ENCODE measurements at places on chromosomes 13 and 19.

GRCh38 chr13:31686670-31687425 lies 52.5 kb upstream of the RXFP2 start:
- no peak for DNase-seq

- DNase-seq: no peak
Measured at GRCh38 chr13:66212511-66212910, 1017.6 kb downstream of the PCDH9 start.

GRCh38 chr19:4113398-4114088 lies 10.4 kb downstream of the MAP2K2 start:
- DNase-seq: no peak

GRCh38 chr19:48639483-48640375 lies 2.5 kb upstream of the DBP start:
- DNase-seq: no peak

DNA sequence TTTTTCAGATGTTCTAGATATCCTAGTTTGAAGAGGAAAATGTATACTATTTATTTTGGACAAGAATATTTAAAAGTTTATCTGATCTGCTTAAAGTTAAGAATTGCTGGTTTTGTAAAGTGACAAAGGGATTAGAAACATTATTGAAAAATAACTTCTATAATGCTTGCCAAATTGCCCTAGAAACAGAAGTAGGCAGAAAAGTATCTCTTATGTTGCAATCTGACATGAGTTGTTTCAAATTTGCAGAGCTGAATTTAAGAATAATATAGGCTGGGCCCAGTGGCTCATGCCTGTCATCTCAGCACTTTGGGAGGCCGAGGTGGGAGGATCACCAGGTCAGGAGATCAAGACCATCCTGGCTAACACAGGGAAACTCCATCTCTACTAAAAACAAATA lies 777.1 kb downstream of the LIG4 start:
- no peak for DNase-seq

- no peak for DNase-seq
Measured at GRCh38 chr19:35708391-35708790, 4.0 kb downstream of the ZBTB32 start.

GRCh38 chr19:4065430-4066175 lies 1.1 kb downstream of the ZBTB7A start:
- DNase-seq: peak; percentile 98

GRCh38 chr13:25882466-25883357 lies 169.1 kb downstream of the SHISA2 start:
- no peak for DNase-seq

DNA sequence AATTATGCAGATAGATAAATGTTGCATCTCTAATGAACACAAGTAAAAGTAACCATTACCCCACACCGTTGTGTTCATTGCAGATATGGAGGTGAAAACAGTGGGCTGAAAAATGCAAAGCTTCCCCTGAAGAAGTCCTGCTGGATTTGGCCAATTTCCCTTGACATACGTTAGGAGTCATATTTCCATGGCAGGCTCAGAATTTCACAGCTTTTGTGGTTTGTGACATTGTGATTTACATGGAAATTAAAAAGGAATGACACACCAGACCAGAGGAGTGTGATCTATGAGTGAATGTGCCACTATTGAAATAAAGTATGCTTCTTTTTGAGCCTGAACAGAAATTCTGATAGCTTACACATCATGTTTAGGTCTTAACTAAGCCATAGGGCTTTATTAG lies 221.1 kb upstream of the TMTC4 start:
- no peak for DNase-seq

DNA sequence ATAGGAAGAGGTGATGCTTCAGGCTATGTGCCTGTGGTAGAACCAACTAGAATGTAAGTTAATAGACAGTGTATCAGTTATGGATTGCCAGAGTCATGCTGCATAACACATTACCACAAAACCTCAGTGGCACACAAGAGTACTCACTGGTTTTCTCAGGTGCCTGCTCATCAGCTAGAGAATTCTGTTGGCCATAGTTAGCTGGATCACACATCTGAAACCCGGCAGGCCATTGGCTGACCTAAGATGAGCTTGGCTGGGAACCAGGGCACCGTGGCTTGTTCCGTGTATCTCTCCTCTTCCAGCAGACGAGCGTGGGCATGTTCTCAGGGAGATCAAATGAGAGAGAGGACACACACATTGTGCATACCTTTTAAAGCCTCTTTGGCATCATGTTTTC lies 76.7 kb downstream of the TEX26 start:
- no peak for DNase-seq

DNA sequence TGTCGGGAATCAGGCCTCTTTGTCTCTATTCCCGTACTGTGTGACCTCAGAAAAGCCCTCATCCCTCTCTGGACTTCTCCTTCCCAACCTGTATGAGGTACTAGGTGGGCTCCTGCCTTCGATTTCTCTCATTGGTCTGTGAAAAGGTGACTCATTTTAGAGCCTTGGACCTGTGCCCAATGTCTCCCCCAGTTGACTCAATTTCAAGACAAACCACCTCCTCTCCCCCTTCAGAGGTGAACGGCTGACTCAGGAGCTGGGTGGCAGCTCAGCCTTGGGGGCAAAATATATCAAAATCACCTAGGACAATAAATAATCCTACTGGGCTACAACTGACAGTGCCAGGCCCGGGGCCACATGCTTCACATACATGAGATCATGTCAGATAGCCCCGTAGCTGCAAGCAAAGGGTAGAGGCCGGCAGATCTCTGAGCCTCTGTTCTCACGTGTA lies 630 bp downstream of the COQ8B start:
- DNase-seq: no peak

DNA sequence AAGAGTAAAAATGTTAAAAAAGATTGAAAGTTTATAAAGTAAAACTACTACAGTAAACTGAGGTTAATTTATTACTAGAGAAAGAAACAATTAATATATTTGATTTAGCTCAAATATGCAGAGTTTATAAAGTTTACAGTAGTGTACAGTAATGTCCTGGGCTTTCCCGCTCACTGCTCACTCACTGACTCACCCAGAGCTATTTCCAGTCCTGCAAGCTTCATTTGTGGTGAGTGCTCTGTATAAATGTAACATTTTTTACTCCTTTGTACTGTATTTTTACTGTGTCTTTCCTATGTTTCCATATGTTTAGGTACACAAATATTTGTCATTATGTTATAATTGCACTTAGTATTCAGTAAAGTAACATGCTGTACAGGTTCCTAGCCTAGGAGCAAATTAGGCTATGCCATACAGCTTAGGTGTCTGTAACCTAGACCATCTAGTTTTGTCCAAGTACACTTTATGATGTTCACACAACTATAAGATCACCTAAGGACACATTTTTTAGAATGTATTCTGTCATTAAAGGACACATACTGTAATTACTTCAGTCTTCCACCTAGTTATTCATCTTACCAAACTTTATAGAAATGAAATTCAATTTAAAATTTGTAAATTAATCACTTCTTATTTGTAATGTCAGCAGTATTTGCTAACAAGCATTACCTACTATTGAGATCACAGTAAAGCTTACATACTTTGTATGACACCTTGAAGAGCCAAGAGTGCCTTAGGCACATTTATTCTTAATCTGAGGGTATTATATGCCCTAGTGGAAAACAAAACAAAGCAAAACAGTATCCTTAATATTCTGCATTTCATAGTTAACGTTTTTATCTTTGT lies 683.4 kb downstream of the PCDH9 start:
- no peak for DNase-seq

- DNase-seq: no peak
Measured at GRCh38 chr13:28478127-28478526, 16.8 kb downstream of the FLT1 start.

GRCh38 chr13:19781526-19781925 lies 1.2 kb downstream of the PSPC1 start:
- DNase-seq: no peak

- no peak for DNase-seq
Measured at GRCh38 chr13:60398379-60398891, 1.4 kb downstream of the TDRD3 start.

DNA sequence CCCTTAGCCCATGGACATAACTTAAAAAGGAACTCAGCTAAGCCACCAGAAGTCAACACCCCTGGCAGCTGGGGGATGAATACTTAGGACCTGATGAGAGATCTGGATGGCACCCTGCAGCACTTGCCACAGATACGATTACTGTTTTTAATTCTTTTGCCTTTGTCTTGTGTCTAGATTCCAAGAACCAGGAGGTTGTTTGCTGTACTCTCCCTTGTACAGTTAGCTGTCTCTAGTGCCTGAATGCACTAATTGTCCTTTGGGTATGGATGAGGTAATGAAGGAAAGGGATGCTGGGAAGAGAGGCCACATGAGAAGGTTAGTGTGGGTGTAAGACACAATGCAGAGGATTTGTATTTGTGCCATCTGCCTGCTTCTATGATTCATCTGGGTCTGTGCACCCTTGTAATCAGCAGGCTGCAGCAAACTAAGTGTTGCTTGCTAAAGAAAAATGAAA lies 385.8 kb downstream of the KCNRG start:
- DNase-seq: no peak

GRCh38 chr13:45194081-45194939 lies 6.5 kb downstream of the KCTD4 start:
- DNase-seq: no peak

- DNase-seq: no peak
Measured at GRCh38 chr19:45103156-45103507, 10.2 kb downstream of the PPP1R37 start.

- no peak for DNase-seq
Measured at GRCh38 chr19:13181747-13182388, 31.7 kb downstream of the IER2 start.

- DNase-seq: no peak
Measured at GRCh38 chr19:12478234-12478941, 6.2 kb downstream of the ZNF709 start.

DNA sequence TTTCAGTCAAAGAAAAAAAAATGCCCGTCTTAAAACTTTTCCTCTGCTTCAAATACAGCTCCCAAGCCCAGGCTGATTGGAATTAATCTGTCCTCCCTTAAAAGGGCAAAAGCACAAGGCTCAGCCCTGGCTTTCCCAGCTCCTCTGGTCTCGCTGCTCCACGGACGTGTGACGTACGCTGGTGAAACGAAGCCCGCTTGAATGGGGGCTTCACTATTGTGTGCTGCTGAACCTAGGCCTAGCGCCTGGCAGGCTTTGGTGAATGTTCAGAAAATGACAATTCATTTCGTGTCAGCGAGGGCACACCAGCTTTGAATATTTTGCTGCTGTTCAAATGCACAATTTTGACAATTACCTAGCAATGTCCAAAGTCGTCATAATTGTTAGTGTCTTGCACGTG lies 615 bp upstream of the ZNF135 start:
- DNase-seq: no peak

DNA sequence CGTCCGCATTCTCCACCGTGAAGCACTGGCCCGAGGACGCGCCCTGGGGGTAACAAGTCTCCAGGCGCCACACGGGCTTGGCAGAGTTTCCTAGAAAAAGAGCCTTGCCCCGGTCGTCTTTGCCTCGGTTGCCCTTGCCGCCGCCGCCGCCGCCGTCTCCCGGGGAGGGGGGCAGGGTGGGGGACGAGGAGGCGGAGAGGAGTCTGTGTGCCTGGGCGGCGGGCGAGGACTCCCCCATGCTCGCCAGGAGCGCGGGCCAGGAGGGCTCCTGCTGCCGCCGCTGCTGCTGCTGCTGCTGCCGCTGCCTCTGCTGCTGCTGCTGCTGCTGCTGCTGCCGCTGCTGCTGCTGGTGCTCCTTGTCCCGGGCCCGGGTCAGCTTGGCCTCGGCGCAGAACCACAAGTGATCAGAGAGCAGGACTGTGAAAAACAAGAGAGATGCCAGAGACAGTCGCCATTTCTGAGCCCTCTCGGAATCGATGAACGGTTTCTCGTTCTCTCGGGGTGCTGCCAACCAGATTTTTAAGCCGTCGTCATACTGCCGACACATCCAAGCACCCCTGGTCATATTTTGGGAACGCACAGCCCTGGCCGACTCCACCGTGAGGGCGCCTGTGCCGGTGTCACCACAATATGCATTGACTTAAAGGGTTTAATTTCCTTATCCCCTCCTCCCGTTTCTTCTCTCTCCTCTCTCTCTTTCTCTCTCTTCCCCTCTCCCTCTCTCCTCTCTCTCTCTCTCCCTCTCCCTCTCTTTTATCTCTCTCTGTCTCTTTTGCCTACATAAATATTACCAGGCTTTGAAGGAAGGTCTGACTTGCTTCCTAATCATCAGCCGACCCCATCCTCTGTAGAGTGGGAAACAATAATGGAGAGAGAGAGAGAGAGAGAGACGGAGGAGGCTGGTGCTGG lies 349.1 kb downstream of the LIG4 start:
- no peak for DNase-seq

GRCh38 chr19:34256835-34257558 lies 2.6 kb downstream of the GARRE1 start:
- no peak for DNase-seq

GRCh38 chr19:8641908-8642547 lies 11.6 kb downstream of the NFILZ start:
- no peak for DNase-seq

DNA sequence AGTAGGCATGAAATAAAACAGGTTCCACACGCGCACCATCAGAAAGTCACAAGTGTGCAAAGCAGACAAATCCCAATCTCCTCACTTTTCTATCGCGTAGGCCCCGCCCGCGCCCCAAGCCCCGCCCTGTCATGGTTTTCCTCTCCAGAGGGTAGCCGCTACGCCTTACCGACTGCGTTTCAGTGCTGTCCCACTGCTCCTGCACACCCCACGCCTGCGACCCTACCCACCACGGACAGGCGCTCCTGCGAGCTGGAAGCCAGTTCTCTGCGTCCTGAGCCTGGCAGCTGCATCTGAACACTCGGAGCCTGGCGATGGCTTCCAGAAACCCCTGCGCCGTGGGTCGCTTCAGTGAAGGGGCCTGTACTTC lies 379 bp upstream of the ZNF470 start:
- DNase-seq: no peak

- no peak for DNase-seq
Measured at GRCh38 chr13:89136678-89137077, 1465.5 kb downstream of the SLITRK5 start.

DNA sequence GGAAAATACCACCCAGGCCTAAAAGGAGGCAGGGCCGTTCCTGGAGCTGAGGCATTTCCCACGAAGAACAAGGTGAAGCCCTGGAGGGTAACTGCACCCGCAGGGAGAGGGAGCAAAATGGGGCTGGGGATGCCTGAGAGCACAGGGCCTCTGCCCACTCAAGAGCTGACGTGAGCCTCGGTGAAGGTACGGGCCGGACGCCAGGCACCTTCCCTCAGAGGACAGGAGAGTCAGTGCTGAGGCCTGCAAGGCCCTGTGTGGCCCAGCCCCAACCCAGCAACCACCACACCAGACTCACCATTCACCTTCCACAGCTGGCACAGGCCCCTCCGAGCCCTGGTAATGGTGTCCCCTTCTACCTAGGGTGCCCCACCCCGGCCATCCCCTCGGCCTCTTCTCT lies 36.3 kb downstream of the DNMT1 start:
- DNase-seq: no peak

DNA sequence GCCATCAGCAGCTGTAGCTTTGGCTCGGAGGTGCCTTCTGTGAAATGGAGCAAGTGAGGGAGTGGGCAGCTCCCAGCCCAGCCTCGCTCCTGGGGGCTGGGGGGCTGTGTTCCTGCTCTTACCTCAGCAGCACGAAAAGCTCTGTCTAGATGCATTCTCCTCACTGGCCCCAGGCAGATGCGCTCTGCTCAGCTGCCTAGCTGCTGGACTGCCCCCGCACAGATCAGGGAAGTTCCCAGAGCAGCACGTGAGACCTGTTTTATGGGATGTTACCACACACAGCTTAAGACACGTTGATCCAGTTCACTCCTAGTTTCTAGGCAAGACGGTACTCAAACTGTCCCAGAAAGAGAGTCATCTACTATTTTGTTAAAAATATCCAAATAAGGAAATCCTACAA lies 13.6 kb downstream of the LCP1 start:
- no peak for DNase-seq

GRCh38 chr13:46844431-46844830 lies 47.5 kb upstream of the ESD start:
- no peak for DNase-seq
